ENCODE measurements at places on chromosomes 3 and 15.

DNA sequence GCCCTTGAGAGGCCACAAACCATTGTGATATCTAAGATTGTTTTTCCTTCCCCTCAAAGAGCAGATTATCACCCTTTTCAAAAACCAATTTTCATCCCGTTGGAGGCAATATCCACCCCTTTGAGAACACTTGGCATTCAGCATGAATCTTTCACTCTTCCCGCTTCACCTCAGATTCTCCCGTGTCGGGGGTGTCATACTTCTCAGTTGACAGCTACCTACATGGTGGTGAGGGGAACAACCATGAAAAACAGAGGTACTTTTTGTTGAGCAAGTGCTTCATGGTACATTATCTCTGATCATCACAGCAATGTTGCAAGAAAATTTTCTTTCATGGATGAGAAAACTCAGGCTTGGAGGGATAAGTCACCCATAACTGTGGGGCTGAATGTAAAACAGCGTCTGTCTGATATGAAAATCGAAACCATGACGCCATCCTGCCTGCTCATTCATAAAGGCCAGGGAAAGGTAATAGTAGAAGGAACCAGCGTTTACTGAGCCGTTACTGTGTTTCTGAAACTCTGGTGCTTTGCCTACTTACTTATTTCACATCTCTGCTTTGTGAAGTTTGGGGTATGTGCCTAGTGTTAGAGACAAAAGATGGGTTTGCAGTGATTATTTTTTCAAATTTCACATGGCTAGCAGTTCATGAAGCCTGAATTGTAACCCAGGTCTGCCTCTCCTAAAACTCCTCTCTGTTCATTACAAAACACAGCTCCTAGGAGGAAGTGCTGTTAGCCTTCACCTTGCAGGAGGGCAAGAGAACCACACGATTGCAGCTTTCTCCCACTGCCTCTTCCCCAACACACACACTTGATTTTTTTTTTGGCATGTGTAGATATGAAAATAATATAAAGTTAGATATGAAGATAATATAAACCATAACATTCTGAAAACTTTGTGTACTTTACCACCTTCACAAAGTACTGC is 35.4 kb downstream of the SV2B start:
- no peak for DNase-seq

DNA sequence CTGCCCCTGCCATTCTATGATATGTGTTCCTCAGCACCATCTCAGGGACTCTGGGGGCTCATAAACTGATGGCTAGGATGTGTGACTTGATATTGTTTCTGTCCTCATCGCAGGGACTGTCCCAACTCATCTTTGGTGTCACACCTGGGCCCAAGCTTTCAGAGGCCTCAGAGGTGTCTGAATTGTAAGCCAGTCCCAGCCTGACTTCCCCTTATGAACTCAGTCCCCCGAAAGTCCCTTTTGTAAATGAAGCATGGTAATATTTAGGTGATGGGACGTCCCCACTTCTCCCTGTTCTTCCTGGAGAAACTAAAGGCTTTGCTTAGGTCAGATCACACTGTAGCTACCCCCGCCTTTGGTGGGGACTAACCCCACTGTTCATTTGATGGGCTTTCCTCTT is 142.4 kb upstream of the TLE3 start:
- no peak for DNase-seq

- no peak for DNase-seq
Observed at GRCh38 chr3:134663721-134664456, 13.1 kb upstream of the KY start.

GRCh38 chr3:87268646-87269211 is 7.7 kb downstream of the POU1F1 start:
- no peak for DNase-seq

DNA sequence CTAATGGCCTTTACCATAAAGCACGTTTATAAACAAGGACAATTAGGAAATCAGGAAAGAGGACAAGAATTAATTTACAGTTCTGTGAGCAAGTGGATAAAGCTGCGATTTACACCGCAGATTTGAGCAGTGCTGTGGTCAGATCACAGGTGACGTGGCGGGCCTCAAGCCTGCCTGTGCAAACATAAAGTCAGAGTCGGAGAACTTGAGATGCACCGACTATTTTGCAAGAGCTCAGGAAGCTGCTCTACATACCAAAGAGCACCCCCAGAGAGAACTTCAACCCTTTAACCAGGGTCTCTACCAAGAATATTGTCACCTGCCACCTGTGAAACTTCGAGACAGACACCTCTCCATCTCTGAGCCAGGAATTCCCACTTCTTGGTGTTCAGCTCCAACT is 35.7 kb downstream of the MECOM start:
- DNase-seq: no peak

DNA sequence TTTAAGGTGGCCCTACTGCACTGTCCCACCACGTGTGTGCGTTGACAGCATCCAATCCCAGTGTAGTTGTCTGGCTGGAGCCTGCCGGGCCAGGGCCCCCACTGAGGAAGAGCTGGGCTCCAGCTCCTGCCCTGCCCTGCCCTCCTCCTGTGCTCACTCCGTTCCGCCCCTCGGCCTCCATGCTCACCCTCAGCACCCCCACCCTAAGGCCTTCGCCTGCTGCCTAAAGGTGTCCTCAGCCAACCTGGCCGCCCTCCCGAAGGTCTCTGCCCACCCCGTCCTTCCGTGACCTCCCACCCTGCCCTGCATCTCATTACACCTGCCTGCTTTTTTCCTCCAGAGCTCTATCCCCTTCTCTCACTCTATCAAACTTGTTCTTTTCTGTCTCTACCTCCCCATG is 118.0 kb downstream of the TPRA1 start:
- DNase-seq: no peak

- DNase-seq: no peak
Observed at GRCh38 chr3:190269101-190269500, 53.1 kb downstream of the CLDN1 start.
